Calu3 (cell line): ENCODE measurements at places on chromosomes 3 and 15.

DNA sequence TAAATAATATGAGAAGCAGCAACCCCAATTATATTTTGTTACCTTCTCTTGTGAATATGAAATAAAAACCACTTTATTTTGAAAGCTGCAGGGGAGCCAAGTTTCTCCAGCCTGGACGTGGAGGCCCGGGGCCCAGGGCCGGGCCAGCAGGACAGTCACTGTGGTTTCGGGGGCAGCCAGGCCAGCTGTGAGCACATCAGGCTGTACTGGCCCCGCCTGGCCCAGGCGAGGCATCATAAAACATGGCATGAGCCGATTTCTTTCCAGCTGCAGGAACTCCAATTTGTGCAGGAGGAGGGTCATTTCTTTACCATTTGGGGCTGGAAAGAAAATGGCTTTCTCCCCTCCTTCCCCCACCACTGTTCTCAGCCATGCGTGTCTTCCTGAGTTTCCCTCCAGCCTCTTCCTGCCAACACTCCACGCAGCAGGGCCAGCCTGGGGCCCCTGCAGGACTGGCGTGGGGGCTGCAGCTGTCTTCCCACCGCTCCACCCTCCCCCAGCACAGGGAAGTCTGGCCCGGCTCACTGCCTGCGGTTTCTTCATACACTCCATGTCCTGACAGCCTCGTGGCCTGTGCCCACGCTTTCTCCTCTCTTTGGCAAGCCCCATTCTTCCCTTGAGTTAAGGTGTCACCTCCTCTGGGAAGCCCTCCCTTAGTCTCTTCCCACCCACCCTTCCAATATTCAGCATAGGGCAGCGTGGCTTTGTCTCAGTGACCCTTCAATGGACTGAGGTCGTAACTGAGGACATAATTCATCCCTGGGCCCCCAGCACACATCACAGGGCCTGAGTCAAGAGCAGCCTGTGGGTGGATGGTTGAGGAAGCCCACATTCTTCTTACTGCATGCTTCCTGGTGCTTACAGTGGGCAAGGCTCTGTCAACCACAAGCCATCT, 135.8 kb downstream of the CHSY1 start:
- DNase-seq = no peak

GRCh38 chr3:59832241-59832640, 782.4 kb upstream of the CFAP20DC start:
- DNase-seq = no peak

- no peak for DNase-seq
Measured at GRCh38 chr3:102536456-102536855, 101.6 kb downstream of the ZPLD1 start.

GRCh38 chr3:76044601-76045600, 259.6 kb upstream of the ZNF717 start:
- DNase-seq = peak; percentile 6

GRCh38 chr3:100603469-100603868, 5.9 kb upstream of the ADGRG7 start:
- DNase-seq = peak; percentile 38

- DNase-seq = no peak
Measured at GRCh38 chr3:66149269-66149668, 71.5 kb upstream of the SLC25A26 start.

DNA sequence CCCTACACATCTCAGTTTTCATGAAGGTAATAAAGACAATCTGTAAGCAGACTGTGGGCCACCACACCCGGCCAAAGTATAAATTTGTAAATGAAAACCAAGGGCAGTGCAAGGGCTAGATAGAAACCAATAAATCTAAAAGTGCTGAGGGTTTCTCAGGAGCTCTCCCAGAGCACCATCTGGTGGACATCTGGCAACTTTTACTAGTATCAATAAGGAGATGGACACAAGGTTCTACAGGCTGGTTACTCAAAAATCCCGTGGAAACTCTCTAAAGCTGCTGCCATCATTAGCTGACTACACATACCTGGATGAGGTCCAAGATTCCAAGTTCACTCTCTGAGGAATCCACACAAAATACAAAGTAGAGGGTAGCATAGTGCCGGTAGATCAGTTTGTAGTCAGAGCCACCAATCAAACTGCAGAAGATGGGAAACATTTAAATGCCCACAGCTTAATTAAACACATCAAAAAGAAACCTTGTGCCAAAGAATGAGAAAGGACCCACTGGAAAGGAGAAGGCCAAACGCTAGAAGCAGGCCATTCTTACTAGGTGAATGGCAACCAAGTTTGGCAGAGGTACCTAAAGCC, 5.5 kb downstream of the AP3S2 start:
- peak; percentile 49 for DNase-seq

GRCh38 chr3:32975891-32976595, 24.6 kb downstream of the CCR4 start:
- no peak for DNase-seq

GRCh38 chr3:127446756-127447155, 143.8 kb downstream of the TPRA1 start:
- no peak for DNase-seq

GRCh38 chr3:94614192-94614591, 551.3 kb downstream of the NSUN3 start:
- no peak for DNase-seq

GRCh38 chr3:100319951-100320350, 14.6 kb upstream of the NIT2 start:
- no peak for DNase-seq

GRCh38 chr3:107969994-107970819, 120.6 kb downstream of the CD47 start:
- DNase-seq = peak; percentile 61

DNA sequence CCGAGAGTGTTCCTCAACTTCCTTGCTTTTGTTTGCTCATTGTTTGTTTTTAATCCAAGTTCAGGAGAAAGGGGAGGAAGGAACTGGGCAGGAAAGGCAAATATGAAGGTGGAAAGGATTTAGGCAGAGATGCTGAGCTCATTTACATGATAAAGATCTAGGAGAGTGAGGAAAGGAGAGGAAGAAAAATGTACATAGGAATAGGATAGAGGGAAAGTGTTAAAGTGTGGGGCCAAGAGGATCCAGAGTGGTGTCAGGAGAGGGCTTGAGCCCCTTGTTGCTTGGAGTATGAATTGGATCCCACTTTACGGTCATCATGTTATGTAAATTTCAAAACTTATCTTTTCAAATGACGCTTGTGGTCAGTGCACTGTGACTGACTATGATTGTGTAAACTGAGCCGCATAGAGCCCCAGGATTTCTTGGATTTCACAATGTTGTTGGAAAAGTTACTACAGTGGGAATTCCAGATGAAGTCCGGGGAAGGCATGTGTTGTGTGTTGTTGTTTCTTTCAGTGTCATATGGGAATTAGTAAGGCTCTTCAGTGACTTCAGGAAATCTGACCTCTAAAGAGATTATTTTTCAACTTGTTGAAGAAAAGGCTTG, 15.0 kb upstream of the PLD1 start:
- no peak for DNase-seq

DNA sequence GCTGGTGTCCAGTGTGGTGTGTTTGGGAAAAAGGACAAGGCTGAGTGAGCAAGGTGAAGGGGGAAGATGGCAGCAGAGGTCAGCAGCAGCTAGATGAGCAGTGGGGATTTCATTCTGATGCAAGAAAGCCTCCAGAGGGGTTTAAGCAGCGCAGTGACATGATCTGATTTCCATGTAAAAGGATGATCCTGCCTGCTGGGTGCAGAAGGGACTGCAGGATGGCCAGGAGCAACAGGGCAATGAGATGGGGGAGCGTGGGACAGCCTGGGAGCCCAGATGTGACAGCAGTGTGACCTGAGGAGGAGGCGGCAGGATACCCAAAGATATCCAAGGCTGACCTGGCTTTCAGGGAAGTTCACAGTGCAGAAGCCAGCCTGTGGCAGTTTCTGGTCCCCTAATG, 6.1 kb downstream of the WNT7A start:
- no peak for DNase-seq

GRCh38 chr3:59135096-59135495, 85.3 kb upstream of the CFAP20DC start:
- DNase-seq = no peak

- DNase-seq = no peak
Measured at GRCh38 chr3:69607466-69608305, 131.6 kb upstream of the MITF start.

GRCh38 chr3:132911741-132912415, 126.3 kb upstream of the TMEM108 start:
- no peak for DNase-seq

GRCh38 chr15:89396723-89397652, 62.4 kb upstream of the POLG start:
- no peak for DNase-seq

- DNase-seq = no peak
Measured at GRCh38 chr15:66620341-66620740, 54.5 kb upstream of the LCTL start.
